Activated naive CD4-positive, alpha-beta T cell treated with anti-CD3 and anti-CD28 coated beads, Interleukin-2, amount 50 U/mL, for 72 hours (primary cell): ENCODE measurements at places on chromosomes 13 and 19. TPM values are rescaled to one million over a fixed set of nuclear protein-coding genes. Genes with fewer than 3 reads are reported as not detected.

DNA sequence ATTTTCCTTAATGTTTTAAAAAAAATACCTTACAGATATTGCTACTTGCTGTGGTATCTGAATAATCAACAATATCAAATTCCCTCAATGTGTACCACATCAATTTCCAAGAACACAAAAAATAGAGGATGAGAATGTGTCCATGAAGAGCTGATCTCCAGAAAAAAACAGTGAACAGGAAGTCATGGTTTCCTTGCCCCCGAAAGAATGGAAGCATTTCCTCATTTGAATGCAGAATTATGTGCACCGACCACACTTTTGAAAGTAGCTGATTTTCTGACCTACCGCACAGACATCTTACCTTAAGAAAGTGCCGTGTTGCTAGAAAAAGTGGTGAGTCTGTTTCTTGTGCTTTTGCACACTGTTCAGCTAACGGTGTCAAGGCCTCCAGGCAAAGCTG is 13.4 kb upstream of the EEF1AKMT1 start:
- no peak for DNase-seq

DNA sequence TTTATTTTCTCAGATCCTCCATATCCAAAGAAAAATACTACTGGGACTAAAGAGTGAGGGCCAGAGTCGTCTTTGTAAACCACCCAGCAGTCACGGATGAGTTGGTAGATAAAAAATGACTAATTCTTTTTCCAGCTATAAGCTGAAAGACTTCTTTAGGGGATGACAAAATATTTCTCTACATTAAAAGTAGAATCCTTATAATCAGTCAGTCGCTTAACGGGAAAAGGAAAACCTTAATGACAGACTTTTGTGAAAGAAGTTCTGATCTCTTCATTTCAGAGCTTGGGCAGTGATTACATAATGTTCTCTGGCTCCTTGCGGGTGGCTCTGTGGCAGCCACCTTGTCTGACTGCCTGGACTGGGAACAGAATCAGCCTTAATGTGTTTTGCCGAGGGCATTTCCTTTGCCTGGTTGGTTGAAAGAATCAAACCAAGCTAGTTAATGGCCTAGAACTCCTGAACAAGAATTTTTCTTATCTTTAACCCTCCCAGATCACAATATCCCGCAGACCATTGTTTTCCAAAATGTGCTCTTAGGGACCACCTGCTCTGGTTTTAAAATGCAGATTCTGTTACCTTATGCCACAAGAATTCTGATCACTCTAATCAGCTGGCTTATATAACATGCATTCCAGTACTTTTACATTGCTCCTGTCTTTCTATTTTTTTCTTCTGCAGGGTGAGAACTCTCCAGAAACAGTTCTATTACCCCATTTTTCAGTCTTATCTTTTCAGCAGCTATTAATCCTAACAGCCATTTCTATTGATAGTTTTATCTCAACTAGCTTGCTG is 2.5 kb downstream of the ITM2B start:
- DNase-seq: no peak

DNA sequence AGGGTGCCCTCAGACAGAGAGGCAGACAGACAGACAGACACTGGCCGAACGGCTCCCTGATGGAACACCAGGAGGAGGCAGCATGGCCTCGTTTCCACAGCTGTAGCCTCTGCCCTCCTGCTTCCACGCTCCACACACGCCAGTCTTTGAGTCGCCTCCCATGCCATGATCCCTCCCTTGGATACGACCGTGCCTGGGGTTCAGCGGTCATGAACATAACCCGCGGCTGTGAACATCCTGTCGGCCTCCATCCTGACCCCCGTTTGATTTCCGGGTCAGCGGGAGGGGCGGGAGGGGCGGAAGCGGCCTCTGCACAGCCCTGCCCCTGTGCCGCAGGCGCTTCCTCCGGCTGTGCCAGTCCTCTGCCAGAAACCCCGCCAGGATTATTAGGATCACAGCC is 23.4 kb downstream of the GP6 start:
- DNase-seq: no peak

GRCh38 chr13:36432106-36432544 is at the start of gene CCNA1:
Gene CCNA1, plus strand, starts transcription at chr13:36432495. Its CDS starts 562 bp downstream, at chr13:36433057.
- DNase-seq: peak; percentile 28

GRCh38 chr13:45174478-45174877 is 26.4 kb downstream of the KCTD4 start:
- no peak for DNase-seq

DNA sequence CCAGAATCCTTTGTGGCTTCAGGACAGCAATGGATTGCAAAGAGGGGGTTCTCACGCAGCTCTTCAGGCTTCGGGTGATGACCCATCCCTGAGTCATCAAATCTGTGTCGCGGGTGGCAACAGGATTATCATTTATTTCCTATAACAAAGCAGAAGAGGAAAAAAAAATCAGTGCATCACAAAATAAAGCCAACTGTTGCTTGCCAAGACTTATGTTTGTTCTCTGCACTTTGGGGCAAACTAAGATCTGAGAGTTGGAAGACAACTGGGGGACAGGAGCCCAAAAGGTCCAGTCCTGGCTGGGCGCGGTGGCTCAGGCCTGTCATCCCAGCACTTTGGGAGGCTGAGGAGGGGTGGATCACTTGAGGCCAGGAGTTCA is 6.4 kb downstream of the GNA15 start:
- no peak for DNase-seq

- no peak for DNase-seq
These were observed 2810.0 kb downstream of the PCDH9 start for GRCh38 chr13:64420181-64420580.

GRCh38 chr19:2394442-2395292 is 32.7 kb downstream of the TIMM13 start:
- no peak for DNase-seq

- peak; percentile 69 for DNase-seq
These were observed 338 bp downstream of the RGCC start for GRCh38 chr13:41457589-41458186.

DNA sequence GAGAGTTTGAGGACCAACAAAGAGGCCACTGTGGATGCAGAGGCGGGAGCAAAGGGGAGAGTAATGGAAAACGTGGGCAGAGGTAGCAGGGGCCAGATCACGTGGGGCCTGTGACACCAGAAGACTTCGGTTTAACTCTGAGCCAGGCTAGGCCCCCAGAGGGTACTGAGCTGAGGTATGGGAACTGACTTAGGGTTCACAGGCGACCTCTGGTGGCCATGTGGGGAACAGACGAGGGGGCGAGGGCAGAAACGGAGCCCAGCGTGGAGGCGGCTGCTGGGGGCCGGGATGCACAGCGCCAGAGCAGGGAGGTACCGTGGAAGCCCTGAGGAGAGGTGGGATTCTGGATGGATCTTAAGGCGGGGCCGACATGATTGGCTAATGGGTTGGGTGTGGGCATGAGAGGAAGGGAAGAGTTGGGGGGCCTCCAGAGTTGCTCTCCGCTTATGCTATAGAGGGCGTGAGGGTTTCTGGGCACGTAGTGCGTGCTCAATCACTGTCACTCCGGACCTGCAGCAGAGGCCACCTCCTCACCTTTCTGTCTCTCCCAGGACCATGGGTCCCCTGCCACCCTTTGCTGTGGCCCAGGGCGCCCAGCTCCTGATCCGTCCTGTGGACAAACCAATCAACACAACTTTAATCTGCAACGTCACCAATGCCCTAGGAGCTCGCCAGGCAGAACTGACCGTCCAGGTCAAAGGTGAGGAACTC is 13.7 kb downstream of the PVR start:
- peak; percentile 64 for DNase-seq

DNA sequence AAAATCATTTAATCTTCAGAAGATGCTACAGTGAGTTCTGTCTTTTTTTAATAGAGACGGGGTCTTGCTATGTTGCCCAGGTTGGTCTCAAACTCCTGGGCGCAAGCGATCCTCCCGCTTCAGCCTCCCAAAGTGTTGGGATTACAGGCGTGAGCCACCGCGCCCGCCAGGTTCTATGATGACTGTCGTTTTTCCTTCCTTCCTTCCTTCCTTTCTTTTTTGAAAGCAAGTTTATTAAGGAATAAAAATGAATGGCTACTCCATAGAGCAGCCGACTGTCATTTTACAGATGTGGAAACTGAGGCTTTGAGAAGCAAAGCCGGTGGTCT is 511 bp upstream of the GAMT start:
- DNase-seq: no peak

DNA sequence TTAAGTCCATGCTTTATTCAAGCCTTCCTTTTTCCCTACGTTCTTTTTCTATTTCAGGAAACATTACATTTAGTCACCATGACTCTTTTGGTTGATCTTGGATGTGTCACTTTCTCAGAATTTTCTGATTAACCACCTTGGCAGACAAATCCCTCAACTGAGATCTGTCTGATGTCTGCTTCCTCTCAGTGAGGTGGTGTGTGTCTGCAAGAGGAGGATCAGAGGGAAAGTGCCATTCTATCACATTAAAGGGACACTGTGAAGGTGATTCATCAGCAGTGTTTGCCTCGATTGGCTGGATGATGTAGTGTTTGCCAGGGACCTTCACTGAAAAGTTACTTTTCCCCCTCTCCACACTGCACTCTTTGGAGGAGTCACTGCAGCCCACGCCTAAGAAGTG is 3.0 kb upstream of the CCNP start:
- no peak for DNase-seq

- no peak for DNase-seq
These were observed 8.2 kb downstream of the ZDHHC20 start for GRCh38 chr13:21450936-21451335.

DNA sequence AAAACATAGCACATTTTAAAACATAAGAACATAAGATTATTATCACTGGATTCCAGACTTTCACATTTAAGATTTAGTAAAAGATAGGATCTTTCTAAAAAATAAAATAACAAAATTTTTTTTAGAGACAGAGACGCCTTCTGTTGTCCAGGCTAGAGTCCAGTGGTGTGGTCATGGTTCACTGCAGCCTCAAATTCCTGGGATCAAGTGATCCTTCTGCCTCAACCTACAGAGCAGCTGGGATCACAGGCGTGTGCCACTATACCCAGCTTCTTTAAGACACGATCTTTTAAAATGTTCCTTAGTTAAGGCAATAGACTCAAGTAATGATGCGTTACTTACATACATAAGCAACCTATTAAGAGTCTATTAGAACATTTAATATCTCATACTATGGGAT is 32.7 kb downstream of the ALG5 start:
- DNase-seq: no peak

DNA sequence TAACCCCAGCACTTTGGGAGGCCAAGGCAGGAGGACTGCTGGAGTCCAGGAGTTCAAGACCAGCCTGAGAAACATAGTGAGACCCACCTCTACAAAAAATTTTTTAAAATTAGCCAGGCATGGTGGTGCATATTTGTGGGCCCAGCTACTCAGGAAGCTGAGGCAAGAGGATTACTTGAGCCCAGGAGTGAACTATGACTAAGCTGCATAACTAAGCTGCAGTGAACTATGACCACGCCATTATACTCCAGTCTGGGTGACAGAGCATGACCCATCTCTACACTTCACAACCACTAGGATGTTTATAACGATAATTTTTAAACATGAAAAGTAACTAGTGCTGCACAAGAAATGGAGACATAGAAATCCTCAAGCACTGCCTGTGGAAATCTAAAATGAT is 352.7 kb upstream of the SGCG start:
- DNase-seq: no peak

DNA sequence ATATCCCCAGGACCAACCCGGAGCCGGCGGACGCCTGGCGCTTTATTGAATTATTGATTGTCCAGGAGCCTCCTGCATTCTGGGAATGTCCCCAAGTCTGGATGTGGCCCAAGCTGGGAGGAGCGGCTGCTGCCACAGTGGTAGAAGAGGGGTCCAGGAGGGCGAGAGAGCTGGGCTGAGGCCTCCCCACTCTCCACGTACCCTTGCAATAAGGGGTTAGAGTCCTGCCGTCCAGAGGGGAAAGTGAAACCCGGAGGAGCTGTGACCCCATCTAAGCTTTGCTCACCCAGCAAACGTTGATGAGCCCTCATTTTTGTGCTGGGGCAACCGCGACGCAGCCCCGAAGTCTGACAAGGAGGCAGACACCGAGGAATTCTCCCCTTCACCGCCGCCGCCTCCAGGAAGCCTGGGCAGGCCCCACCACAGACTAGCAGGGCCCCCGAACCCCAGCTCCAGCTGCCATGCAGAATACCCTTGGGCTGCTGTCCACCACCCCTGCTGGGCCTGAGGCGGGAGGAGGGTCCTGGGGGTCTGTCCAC is 1.4 kb upstream of the C2CD4C start:
- peak; percentile 33 for DNase-seq

- DNase-seq: no peak
These were observed 5.2 kb downstream of the LHFPL6 start for GRCh38 chr13:39597838-39598237.

- DNase-seq: no peak
These were observed 30.1 kb upstream of the USP12 start for GRCh38 chr13:27201661-27202060.

DNA sequence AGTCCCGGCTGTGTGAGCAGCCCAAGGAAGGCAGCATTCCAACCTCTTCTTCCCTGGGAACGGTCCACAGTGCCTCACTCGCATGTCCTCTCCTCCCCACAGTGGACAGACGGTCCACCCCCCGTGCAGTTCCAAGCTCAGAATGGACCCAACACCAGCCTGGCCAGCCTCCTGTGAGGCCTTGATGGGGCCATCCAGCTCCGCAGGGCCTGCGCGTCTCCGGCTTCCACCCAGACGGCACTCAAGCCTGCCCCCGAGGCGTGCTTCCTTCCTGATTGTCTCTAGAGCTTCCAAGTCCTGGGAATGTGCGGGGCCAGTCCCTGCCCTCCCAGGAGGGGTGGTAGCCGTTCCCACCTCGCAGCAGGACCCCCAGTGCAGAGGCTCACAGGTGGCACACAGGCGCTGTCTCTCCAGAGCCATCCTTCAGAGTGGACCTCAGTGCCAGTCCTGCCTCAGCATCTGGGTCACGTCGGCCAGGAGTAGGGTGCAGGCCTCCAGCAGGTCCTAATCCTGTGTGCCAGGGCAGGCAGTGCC is 35.0 kb downstream of the MAU2 start:
- no peak for DNase-seq

- no peak for DNase-seq
These were observed 28.2 kb downstream of the KCNC3 start for GRCh38 chr19:50300814-50301606.

DNA sequence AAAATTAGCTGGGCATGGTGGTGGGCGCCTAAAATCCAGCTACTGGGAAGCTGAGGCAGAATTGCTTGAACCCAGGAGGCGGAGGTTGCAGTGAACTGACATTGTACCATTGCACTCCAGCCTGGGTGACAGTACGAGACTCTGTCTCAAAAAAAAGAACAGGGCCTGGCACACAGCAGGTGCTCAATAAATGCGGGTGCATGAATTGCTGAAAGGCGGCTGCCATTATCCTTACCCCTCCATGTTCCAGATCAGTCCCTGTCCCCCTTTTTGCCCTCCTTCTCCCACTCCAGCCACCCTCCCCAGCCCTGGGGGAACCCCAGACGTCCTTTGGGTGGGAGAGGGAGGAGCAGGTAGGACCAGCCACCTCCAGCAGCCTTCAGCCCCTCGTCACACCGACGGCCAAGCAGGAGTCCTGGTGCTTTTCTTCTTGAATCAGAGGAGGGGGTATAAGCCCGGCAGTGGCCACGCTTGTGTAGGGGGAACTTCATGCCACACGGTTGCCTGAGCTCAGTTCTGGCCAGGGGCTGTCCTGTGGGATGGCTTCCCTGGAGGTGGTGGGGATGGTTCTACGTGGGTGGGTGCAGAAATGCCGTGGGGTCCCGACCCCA is 20.4 kb upstream of the NFIC start:
- DNase-seq: no peak

The KCTD12 gene
- 5.2 TPM for total RNA-seq

The ZNF468 gene
- 10.9 TPM for total RNA-seq

The ZNF208 gene
- total RNA-seq: 4.2 TPM

The PTPRH gene
- not detected for total RNA-seq

The FUZ gene
- 14.8 TPM for total RNA-seq

The U2AF2 gene
- 270 TPM for total RNA-seq

The ZNF534 gene
- not detected for total RNA-seq

The CBARP gene
- total RNA-seq: 1.0 TPM

The POSTN gene
- total RNA-seq: not detected

The TYROBP gene
- total RNA-seq: 0.75 TPM
